ENCODE measurements at places on chromosomes 11 and 22.

- DNase-seq, result no peak
These were observed 10.2 kb downstream of the DGKZ start for GRCh38 chr11:46357483-46357936.

GRCh38 chr11:131904756-131905155 lies 534.3 kb downstream of the NTM start:
- no peak for DNase-seq

- DNase-seq, result no peak
These were observed 17.1 kb downstream of the PLA2G6 start for GRCh38 chr22:38164551-38164918.

DNA sequence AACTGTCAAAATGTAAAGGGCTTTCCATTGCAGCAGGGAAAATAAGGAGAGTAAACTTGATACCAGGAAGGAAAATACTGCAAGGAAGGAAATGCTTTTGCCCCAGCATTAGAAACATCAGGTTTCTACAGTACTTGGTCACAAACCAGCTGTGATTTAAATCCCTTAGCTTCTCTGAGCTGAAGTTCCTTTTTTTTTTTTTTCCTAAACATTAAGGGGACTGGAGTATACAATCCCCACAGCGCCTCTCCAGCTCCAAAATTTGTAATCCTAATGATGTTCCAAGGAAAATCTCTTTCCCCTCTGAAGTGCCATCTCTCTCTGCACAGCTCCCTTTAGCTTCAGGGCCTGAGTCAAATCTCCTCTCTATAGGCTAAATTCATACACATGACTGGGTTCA lies 220.5 kb upstream of the PITPNB start:
- no peak for DNase-seq

GRCh38 chr11:57251491-57252104 lies 14.5 kb upstream of the APLNR start:
- DNase-seq, result no peak

GRCh38 chr22:28106617-28107016 lies 187.6 kb upstream of the PITPNB start:
- DNase-seq, result no peak

DNA sequence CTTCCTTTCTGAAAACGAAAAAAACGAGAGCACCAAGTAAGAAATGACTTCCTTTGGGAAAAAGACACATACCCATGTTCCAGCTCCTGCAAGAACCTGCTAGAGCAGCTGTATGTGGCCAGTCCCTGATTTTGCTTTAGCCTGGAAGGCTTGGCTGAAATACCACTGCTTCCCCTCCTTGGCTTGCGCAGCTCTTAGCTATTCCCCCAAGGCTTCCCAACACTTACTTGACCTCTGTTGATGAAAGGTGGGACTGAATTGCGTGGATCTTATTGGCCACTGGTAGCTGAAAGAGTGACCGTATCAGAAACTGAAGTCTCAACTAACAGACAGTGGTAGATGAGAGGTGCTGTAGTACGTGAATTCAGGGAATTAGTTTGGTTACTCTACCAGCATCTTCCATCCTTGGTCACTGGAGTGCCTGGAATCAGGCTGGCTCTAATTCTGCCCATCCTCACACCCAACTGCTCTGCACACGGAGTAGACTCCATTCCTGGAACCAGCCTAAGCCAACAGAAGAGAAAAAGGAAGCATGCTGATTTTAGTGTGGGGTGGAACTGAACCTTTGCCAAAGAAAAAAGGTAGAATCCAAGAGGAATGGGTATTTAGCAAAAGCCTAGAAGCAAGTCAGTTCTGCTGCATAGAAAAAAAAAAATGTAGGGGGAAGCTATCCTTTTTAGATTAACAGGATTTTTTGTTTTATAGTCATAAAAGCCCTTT lies 73.8 kb upstream of the CRTAM start:
- no peak for DNase-seq

- DNase-seq, result peak; percentile 73
These were observed 1.6 kb downstream of the PIM3 start for GRCh38 chr22:49962012-49962750.

GRCh38 chr11:43557553-43558110 lies 122.9 kb upstream of the HSD17B12 start:
- DNase-seq, result no peak

DNA sequence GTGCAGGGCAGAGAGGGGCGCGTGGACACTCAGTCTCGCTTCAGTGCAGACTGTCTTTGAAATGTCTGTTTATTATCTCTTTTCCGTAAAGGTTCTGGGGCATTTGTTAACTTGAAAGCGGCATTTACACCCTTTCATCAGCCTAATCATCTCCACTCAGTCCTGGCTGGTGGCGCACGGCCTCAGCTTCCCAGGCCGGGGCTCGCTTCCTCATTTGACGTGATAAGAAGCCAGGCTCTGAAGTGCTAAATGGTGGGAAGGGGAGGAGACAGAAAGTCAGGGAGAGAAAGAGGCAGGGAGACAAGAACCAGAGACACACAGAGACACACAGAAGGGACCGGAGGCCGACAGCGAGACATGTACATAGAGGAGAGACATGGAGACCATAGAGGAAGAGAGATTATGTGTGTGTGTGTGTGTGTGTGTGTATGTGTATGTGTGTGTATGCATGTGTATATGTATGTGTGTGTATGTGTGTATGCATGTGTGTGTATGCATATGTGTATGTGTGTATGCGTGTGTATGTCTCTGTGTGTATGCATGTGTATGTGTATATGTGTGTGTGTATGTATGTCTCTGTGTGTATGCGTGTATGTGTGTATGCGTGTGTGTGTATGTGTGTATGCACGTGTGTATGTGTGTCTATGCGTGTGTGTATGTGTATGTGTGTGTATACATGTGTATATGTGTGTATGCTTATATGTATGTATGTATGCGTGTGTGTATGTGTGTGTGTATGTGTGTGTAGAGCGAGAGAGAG lies 101.5 kb downstream of the ST3GAL4 start:
- no peak for DNase-seq

- DNase-seq, result no peak
These were observed 17.8 kb upstream of the P2RY2 start for GRCh38 chr11:73200256-73200655.

- no peak for DNase-seq
These were observed 789.6 kb downstream of the TBC1D22A start for GRCh38 chr22:47552024-47552423.

GRCh38 chr11:78901831-78902230 lies 327.2 kb upstream of the NARS2 start:
- DNase-seq, result no peak

- DNase-seq, result no peak
These were observed 70.8 kb upstream of the TEAD1 start for GRCh38 chr11:12603143-12604088.

GRCh38 chr11:78265326-78265725 lies 76.6 kb downstream of the USP35 start:
- DNase-seq, result no peak

- DNase-seq, result no peak
These were observed 3.0 kb downstream of the OR8D1 start for GRCh38 chr11:124310721-124311120.

DNA sequence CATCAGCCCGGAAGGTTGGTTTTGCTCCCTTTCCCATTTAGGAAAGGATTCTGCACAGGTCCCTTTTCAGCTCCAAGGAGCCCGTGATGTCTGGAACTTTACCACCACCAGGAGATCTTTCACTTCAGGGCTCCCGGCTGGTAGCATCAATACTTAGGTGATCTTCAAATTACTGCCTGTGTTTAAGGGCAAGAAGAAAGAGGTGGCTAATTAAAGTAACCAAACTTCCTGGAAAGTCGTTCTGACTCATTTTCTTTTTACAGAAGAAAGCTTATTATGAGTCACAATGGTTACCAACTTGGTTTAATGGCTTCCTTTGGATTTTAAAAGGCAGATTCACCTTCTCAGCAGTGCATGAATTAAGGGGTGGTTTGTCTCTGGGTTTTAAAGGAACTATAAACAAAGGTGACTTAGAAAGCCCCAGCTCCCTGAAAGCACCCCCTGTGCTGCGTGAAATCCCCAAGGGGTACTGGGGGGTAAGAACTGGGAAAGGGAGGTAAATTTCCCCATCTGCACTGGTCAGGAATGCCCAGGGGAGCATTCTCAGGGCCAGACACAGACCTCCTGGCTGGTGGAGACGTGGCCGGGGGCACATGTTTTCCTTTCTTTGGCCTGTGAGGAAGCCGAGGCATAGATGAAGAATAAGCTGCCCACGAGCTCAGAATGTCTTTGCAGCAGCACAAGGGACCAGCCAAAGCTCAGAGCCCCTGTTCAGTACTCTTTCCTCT lies 8.8 kb downstream of the POU2F3 start:
- no peak for DNase-seq

DNA sequence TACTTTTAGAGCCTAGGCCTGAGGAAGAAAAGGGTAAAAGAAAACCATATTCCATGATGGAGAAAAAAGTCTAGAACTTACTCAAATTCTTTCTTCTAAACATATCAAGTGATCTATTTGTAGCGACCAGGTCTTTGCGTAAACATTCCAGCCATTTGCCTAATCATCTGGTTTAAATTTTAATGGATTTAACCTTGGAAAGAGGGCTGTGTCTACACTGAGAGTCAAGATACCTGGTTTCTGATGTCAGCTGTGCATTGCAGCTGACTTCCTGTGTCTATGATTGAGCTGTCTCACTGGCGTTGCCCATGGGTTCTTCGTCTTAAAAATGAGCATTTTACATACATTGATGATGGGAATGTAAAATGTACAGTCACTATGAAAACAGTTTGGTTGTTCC lies 10.0 kb upstream of the TMEM123 start:
- no peak for DNase-seq

GRCh38 chr11:74638869-74639268 lies 46.5 kb downstream of the POLD3 start:
- no peak for DNase-seq

DNA sequence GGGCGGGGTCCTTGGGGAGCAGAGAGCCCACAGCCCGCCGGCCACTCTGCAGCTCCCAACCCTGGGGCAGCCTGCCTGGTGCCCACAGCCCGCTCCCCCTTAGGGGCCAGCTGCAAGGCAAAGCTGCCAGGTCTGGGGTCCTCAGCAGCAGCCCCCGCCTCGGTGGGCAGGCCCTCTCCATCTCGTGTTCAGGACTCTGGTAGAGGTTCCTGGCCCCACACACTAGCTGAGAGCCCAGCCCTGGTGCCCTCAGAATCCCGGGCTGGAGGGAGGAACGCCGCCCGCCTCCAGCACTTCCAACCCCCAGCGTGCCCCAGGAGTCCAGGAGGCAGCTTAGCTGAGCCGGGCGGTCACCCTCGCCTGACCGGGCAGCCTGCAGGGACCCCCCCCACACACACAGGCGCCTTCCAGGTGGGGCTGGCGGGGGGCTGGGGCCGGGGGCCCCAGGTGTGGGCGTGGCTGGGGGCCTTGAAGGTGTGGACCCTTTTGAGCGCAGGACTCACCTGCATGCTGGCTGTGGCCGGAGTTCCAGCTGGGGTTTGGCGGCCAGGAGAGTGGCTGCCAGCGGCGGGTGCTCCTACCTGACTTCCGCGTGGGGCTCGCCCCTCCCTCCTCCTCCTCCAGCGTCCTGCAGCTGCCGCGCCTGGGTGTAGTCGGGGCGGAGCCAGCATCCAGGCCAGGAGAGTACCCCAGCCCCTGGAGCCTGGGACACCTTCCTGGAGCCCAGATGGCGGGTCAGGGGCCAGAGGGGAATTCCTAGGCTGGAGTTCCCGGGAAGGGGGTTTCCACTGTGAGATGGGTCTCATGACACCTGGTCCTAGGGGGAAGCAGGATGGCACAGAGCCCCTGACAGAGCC lies at the start of gene ANO9:
ANO9 (minus strand) TSS at position 594 of the 857 bp plus-strand sequence; CDS start at position 509, 85 bp downstream.
- DNase-seq, result no peak

Data from stimulated activated CD8-positive, alpha-beta memory T cell treated with anti-CD3 and anti-CD28 coated beads, Interleukin-15, amount 100 ng/mL, for 24 hours (primary cell).